Activated CD4-positive, CD25-positive, alpha-beta regulatory T cell (primary cell): ENCODE measurements at places on chromosomes 4 and X.

DNA sequence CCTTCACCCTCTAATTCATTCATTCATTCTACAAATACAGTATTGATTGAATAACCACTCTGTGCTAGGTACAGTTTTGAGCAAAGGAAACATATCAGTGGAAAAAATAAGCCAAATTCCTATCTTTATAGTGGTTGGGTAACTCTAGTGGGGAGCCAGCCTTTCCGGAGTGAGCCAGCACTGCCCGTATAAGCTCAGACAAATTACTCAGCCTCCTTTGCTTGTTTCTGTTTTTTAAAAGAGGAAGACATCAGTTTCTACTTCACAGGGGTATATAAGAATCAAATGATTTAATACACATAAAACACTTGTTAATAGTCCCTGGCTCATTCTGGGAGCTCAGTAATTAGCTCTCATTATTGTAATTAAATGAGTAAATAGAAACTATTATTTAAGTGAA is 238.2 kb upstream of the MAD2L1 start:
- no peak for DNase-seq

GRCh38 chr4:173243321-173243720 is 74.7 kb downstream of the GALNT7 start:
- no peak for DNase-seq

DNA sequence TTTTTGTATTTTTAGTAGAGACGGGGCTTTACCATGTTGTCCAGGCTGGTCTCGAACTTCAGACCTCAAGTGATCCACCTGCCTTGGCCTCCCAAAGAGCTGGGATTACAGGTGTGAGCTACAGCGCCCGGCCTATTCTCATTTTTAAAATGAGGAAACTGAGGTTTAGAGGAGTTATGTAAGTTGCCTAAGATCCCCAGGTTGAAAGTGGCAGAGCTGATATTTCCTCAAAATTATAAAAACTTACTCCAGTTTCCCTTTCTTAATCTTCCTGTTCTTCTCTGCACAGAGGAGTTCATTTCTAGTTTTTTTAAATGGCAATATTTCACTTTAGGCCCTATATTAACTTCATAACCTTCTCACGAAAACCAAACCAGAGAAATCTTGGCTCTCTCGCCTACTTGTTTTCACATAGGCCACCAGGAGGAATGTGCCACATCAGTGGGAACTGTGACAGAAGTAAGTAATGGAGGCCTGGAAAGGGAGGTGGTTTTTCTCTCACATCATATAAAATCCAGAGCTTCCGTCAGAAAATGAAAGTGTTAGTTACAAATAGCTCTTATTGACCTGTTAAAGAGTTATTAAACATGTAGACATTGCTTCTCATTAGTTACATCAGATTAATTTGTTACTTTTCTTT is 16.1 kb upstream of the RS1 start:
- no peak for DNase-seq

- no peak for DNase-seq
These were observed 29.5 kb downstream of the METTL14 start for GRCh38 chr4:118714682-118715081.

DNA sequence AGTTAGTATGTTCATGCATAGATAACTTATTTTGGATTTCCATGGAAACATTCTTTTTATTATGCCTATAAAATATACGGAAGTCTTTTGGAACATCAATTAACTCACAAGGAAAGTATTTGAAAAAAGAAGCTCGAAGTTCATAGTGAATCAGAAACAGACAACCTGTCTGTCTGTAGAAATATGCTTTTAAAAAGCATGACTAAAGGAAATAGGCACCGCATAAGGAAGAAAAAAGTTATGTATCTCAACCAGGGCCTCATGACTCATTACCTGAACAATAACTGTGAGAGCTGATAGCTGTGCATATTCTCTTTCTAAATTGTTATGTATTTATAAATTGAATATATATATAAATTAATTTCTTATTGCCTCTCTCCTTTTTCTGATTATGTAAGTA is 324.1 kb downstream of the TLL1 start:
- no peak for DNase-seq

DNA sequence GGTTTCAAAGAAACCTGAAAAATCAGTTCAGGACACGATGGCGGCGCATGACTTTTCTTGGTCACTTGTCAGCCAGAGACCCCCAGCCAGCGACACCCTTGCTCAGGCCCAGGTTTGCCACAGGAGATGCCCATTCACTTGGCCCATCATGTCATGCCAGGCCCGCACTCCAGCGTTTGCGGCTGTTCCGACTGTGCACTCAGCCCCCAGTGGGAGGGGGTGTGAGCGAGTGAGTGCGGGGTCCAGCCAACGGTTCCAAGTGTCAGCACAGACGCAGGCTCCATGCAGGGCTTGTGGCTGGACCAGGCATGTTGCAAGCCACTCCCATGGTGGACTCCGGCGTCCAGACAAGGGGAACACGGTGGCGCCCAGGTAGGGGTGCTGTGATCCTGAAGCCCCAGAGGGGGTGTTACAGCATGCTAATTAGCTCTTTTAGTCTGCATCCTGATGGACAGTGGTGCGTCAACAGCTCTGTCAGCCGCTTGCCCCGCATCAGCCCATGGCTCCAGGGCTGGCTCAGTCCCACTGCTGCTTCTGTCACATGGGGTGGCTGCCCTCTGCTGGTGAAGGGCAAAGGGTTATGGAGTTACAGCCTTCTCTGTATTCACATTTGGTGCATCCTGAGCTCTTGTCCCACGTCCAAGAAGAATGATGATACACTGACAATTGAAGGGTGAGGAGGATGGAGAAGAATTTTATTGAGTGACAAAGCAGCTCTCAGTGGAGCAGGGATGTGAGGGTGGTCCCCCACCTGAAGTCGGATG is 3.7 kb upstream of the MAEA start:
- DNase-seq = no peak

DNA sequence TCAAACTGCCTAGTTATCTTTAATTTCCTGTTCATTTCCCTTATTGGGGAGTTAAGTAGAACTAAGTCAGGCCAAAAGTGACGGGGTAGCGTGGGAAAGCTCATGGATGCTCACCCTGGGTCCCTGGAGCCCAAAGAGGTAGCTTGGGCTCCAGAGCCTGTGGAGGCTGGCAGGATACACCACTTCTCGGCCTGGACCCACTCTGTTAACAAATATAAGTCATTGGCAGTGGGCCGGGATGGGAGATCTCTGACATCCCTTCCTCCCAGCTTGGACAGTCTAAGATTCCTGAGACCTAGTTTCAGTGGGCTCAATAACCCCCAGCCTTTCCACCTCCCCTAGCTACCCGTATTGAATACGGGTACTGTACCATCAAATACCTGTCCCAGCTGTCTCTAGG is 106.1 kb downstream of the EFNB1 start:
- no peak for DNase-seq

DNA sequence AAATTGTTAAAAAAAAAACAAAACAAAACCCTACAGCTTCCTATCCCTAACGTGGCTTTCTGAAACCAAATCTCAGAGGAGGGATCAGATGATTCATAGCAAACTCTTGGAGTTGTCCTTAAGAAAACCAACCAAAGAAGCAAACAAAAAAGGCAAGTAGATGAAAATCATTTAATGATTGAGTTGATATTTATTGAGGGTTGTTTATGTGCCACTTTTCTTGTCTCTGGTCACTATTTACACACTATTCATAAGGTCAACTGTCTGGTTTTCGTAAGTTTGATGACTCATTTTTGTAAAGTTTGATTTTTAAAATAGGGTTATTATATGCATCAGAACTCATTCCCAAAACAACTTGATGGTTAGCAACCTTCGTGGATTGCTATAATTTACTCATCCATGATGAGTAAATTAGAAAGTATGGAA is 133.4 kb downstream of the UNC5C start:
- DNase-seq = no peak

DNA sequence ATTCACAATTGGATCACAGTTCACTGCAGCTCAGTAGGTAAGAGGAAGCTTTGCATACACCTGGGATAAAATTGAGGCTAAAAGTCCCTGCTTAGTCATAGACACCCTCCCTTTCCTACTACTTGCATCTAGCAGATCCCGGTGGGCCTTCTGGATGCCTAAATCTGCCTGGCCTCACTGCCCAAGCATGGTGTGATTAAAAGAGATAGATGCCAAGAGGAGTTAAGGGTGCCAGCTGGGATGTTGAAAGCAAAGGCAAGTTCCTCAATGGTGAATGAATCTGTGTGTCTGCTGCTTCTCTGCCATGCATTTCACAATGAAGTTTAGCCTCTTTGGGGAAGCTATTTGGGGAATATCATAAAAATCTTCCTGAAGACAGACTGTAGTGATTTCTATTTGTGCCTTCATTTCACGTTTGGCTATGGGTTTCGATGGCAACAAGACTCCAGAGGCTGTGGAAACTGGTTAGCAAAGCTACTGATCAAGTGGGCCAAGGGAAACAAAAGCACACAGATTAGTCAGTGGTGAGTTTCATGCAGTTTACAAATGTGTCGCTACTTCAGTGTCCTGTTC is 534.0 kb downstream of the ANKRD50 start:
- DNase-seq = no peak

DNA sequence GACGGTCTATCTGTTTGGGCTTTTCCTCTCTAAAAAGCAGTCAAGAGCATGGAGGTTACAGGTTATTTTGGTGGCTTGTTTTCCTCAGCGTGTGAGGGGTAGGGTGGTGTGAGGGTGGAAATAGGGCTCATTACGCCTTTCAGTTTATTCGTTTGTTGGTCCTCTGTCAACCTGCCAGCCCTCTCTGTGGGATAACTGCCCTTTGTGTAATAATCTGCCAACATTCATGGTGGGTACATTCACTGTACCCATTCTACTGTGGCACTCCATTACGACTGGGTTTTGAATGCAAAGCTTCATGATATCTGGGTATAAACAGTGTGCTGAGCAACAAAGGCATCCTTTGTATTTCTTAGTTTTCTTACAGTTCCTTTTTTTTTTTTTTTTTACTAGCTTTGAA is 136.4 kb downstream of the ADGRL3 start:
- DNase-seq = no peak

DNA sequence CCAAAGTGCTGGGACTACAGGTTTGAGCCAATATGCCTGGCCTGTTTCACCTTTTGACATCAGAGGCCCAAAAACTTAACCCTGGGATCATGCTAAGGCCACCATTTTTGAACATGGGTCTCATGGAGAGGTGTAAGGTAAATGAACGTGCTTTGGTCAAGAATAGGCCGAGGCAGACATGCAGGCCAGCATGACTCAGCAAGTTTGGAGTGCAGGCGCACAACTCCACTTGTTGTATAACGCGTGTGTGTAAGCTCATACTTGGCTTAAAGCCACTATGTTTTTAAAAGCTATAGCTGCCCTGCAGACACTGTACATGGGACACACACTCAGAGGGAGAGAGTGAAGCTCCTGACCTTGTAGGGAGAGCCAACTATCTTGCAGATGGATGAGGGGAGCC is 43.8 kb upstream of the HPSE start:
- no peak for DNase-seq

DNA sequence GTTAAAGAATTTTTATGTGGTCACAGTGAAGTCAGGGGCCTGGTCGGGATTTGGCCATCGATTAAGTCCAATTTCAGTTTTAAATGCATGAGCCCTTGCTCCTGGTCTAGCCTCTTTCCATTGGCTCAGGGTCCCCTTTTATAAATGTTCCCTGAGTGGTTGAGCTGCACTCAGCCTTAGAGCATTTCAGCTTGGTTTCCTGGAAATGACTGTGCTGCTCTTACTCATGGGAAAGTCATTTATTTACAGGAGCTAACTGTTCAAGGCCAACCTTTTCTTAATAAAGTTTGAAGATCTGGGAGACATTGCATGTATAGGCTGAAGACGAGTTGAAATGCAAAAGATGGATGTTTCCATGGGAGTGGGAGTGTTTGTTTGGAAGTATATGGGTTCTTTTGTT is 98.8 kb upstream of the CLNK start:
- no peak for DNase-seq

DNA sequence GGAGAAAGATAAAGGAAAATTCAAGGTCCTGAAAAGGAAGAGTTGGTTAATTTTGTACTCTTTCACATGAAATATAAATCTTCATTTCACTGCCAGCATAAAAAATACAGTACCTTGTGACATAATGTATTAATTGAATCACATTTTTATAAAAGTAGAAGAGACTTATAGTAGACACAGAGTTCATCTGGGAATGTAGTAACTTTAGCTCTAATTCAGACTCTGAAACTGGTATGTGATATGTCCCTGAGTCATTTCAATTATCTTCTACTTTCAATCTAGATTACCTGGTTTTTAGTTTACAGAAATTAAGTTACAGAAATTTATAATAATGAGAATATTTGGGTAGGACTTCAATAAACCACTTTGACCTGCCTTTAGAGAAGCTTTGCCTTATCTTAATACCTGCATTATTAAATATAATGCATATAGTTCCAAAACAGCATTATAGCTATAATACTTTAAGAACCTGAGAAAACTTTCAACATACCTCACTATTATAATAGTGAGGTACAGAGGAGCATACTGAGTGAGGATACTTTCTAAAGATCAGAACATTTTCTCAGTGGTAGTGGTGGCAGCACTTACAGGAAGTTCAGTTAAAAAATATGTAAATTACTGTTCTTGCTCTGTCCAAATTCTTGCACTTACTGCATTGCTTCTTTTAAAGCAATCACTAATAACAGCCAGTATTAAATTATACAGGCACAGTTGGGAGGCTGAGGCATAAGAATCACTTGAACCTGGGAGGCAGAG is 11.2 kb downstream of the NEK1 start:
- no peak for DNase-seq

GRCh38 chr4:34845926-34846325 is 1398.4 kb downstream of the ARAP2 start:
- DNase-seq = no peak

- no peak for DNase-seq
These were observed 148.6 kb downstream of the ARHGAP10 start for GRCh38 chr4:147880511-147880910.

GRCh38 chrX:95629737-95630136 is 1054.9 kb upstream of the DIAPH2 start:
- no peak for DNase-seq

DNA sequence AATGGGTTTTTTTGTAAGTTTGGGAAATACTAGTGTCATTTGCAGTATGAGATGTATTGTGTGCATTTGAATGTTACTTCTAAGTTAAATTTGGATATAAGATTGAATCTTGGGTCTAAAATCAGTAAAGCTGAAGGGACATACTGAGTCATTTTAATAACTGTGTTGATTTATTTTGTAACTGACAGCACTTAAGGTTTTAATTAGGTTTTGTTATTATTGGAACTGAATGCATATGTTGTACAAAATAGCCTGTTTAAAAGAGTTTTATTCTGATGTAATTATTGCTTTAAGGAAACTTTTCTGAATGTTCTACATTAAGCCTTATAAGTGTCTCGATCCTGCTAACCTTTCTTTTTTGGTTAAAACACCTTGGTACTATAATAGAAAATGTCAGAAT is 396.6 kb downstream of the MAPK10 start:
- DNase-seq = no peak

DNA sequence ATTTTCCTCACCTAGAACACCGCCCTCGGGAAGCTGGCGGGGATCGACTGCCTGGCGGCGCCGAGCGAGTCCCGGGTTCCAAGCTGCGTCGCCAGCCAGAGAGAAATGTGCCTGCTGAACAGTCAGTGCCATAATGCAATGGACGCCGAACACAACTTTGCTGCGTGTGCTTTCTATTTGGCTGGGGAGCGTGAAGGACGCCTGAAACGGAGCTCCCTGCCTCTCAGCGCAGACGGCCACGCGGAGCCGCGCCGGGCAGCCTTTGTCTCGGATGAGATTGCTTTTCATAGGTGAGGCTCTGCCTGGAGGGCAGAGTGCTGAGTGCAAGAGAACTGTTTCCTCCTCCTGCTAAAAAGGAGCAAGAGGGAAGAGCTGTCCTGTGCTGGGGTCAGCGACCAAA is 107.7 kb upstream of the BCOR start:
- no peak for DNase-seq

- DNase-seq = no peak
These were observed 14.8 kb upstream of the CXCR3 start for GRCh38 chrX:71632923-71633657.

- DNase-seq = no peak
These were observed 110.7 kb upstream of the ADRA2C start for GRCh38 chr4:3655485-3655884.
